Tibial nerve (tissue), 4 donors: ENCODE measurements at places on chromosomes 16 and 17. TPM values are rescaled to one million over a fixed set of nuclear protein-coding genes. Genes with fewer than 3 reads are reported as not detected.

Gene MYH8
- total RNA-seq: not detected

Gene VASN
- total RNA-seq: 32.9 TPM

Gene KRTAP4-1
- total RNA-seq: not detected

Gene TAC4
- not detected for total RNA-seq

Gene CSHL1
- not detected for total RNA-seq

Gene SLC9A5
- 0.59 TPM for total RNA-seq

Gene TMEM204
- 53.7 TPM for total RNA-seq

Gene ATP1B2
- total RNA-seq: 2.3 TPM

Gene ASPA
- total RNA-seq: 7.8 TPM
